Activated CD4-positive, alpha-beta T cell treated with anti-CD3 and anti-CD28 coated beads for 24 hours (primary cell): ENCODE measurements at places on chromosomes 6 and 20.

GRCh38 chr20:16028923-16029322 lies 544.3 kb downstream of the KIF16B start:
- no peak for DNase-seq

GRCh38 chr6:130931683-130932082 lies 104.5 kb downstream of the SMLR1 start:
- DNase-seq = no peak

DNA sequence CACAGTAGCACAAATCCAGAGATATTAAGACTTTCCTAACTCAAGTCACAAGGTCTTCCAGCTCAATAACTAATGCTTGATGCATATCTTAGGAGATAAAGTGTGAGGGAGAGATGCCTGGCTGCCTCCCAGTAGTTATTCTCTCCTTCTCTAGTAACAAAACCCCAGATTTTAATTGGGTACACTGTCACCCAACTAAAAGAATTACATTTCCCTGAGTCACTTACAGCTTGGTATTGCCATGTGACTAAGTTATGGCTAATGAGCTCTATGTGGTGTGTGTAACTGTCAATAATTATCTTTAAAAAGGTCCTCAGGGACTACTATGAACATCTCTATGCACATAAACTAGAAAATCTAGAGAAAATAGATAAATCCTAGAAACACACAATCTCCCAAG lies 32.0 kb downstream of the KIF6 start:
- no peak for DNase-seq

- no peak for DNase-seq
Measured at GRCh38 chr20:48875233-48875913, 46.1 kb upstream of the ARFGEF2 start.

- DNase-seq = no peak
Measured at GRCh38 chr20:51597389-51598231, 55.1 kb upstream of the NFATC2 start.

DNA sequence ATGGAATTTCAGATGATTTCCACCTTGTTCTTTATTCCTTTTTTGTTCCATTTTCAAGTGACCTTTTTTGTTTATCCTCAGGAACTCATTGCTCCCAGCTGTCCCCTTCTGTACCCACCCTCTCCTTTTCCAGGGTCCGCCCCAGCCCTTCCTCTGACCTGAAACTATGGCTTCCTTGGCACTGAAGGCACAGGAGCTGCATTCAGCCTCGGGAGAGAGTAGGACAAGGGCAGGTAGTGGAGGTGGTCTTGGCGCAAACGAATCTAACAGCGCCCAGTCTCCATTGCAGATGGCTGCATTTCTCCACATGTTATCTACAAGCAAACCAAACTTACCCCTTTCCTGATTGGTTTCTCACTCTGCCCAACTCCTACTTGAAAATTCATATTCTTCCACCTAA lies 8.8 kb upstream of the ULBP2 start:
- DNase-seq = no peak

DNA sequence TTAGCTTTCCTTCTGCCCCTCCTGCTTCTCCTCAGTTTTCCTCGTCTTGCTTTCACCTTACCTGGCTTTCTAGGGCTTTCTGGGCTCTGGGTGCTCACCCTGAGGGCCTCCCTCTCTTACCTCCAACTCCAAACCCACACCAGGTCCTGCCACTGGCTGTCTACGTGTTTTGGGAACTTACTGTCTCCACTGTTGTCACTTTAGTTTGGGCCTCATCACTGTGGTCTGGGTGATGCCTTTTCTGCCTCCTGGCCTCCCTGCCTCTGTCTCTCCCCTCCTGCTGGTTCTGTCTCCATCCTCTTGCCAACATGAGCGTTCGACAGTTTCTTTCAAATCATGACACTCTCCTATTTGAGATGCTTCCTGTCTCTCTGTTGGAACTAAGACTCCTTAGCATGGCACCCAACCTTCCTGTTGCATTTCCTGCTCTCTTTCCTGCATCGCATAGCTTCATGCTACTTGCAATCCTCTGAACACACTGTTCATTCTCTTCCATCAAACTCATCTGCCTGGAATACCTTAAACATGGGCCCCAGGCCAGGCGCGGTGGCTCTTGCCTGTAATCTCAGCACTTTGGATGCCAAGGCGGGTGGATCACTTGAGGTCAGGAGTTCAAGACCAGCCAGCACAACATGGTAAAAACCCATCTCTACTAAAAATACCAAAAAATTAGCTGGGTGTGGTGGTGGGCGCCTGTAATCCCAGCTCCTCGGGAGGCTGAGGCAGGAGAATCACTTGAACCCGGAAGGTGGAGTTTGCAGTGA lies 5.5 kb downstream of the CD40 start:
- DNase-seq = no peak

DNA sequence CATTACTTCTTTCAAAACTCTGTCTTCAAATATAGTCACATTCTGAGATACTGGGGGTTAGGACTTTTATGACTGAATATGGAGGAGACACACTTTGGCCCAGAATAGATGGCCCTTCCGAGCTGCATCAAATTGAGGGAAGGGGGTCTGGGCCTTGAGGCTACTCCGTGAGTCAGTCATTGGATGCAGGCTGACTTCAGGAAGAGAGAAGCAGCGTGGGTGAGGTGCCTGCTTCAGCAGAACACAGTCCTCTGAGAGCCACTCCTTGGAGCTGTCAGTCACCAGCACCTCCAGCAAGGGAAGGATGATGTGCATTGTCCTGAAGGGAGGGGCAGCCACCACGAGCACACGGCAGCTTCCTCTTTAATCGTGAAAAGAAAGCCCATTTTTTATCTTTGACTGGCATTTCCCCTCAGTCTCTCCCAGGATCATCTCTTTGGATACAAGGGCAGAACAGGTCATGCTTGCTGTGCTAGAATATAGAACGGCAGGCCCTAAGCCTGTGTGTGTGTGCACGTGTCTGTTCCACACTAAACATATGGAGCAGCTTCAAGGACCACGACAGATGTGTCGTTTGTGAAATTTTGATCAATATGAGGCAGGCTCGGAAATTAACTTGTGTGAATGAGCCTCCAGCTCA lies 721.6 kb downstream of the KIF16B start:
- no peak for DNase-seq

DNA sequence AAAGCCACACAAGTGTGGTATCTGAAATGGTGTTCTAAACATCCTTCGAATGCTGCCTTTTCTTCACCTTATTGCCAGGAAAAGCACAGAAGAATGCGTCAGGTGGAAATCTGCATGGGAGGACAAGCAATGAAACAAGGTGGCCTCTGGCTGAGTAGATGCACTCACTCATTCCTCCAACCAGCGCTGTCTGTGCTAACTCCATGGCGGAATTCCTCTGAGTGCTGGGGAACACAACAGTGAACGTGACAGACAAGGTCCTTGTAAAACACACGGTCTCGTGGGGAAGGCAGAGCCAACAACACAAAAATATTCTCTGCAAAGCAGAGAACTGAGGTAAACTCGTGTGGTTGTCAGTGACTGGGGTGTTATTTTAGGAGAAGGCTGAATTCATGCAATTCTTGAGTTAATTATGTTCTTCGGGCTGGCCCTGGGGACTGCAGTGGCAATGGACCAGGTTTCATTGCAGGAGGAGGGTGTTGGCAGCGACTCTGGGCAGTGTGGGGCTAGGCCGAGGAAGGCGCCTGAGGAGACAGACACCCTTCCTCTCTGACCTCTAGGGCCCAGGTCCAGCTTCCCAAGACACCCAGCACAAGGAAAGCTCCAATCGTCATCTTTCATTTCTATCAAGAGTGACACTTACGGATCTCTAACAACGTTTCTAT lies 339.7 kb downstream of the PRKN start:
- no peak for DNase-seq

GRCh38 chr20:33019465-33020277 lies 11.8 kb upstream of the BPIFB6 start:
- no peak for DNase-seq

DNA sequence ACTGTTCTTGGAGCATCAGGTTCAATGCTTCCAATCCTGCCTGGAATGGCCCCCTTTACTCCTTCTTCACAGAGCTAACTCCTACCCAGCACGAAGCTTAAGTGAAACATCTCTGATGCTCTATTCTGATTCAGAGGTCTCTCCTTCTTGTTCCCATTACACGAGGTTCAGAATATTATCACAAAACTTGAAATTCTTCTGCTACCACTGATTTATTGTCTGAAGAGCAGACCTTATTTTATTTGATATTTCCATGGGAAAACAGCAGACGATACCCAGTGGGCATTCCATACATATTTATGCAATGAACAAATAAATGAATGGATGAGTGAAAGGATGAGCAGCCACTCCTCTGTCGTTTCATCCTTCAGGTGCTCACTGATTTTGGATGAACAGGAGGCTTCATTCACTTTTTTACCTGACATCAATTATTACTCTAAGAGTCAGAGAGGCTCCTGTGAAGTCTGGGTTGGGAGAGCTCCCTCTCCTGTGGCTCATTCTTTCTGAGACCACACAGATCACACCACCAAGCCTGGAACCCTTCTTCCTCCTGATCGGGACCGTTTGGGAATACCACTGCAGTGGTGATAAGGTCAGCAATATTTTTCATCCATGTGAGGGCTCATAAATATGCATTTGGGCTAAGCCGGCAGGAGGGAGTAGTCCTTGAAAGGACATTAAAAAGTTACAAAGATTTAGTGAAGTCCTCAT lies 25.8 kb downstream of the SMLR1 start:
- no peak for DNase-seq

DNA sequence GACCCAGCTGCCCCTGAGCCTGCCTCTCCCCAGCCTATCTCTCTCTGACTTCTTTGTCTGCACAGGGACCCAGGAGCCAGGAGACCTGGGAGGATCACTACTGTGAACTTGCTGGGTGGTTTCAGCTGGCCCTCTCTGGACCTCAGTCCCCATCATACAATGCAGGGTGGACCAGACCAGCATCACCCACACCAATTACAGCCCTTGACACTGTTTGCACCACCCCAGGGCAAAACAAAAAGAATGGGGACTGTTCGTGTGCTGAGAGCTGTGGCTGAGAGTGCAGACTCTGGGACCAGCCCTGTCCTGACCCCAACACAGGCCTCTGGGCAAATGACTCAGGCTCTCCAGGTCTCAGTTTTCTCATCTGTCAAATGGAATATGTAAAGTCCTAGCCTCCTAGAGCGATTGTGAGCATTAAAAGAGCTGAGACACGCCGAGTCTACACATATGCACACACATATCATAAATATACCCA lies 25.4 kb downstream of the PTGIS start:
- no peak for DNase-seq

GRCh38 chr20:24612799-24613775 lies 143.7 kb downstream of the SYNDIG1 start:
- no peak for DNase-seq

DNA sequence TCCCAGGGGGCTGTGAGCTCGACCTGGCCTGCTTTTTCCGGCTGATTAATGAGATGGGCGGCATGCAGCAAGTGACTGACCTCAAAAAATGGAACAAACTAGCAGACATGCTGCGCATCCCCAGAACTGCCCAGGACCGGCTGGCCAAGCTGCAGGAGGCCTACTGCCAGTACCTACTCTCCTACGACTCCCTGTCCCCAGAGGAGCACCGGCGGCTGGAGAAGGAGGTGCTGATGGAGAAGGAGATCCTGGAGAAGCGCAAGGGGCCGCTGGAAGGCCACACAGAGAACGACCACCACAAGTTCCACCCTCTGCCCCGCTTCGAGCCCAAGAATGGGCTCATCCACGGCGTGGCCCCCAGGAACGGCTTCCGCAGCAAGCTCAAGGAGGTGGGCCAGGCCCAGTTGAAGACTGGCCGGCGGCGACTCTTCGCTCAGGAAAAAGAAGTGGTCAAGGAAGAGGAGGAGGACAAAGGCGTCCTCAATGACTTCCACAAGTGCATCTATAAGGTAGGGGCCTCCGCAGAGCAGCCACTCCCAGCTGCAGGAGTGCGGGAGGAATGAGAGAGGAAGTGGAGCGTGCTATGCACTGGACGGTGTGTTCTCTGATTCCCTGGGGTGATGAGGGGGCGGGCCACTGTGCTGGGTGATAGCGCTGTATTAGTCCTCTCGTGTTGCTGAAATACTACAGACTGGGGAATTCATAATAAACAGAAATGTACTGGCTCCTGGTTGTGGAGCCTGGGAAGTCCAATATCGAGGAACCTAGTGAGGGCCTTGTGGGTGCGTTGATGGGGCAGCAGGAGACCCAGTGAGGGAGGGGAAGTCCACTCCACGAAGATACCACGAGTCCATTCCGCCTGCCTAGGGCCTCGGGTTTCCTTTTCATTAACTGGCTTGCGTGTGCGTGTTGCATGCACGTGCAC lies 161.7 kb downstream of the DTNBP1 start:
- no peak for DNase-seq

DNA sequence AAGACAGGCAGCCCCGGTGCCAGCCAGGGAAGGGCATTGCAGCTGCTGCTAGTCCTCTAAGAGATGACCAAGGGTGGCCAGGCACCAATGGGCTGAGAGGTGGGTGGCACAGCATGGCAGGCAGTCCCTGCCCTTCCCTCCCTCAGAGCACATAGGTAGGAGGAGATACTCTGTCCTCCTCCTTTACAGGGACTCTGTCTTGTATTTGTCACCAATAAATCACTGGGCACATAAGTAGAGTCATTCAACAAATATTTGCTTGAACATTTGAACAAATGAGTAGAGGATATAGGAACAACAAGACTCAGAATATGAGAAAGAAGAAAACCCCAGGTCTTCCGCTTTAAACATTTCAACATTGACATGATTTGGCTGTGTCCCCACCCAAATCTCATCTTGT lies 69.4 kb upstream of the CLDN20 start:
- DNase-seq = no peak
